Breast epithelium (tissue), 4 donors: ENCODE measurements at places on chromosomes 1 and 21. TPM values are rescaled to one million over a fixed set of nuclear protein-coding genes. Genes with fewer than 3 reads are reported as not detected.

DNA sequence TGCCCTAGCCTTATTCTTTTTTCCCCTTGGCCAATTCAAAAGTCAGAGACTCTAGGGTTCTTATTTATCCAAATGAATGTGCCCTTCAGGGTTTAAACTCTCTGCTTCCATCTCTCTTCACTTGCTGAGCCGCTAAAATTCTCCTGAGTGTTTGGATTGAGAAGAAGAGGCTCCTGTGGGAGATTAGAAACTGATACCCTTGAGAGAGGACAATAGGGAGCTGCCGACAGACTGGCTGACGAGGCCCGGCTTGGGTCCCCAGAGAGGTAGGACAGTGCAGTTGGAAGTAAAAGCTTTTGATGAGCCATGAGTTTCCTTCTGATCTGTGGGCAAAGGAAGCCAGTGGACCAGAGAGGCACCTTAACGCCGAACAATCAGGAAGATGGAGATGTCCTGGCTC, 41.3 kb upstream of the UBE2U start:
- H3K36me3 ChIP-seq, result no peaks in the 10 kb centered on the region
- no peaks in the 10 kb centered on the region for H3K4me1 ChIP-seq
- H3K27me3 ChIP-seq, result no peaks in the 10 kb centered on the region
- H3K4me3 ChIP-seq, result no peak overlapping the region
- DNase-seq, result no peak

DNA sequence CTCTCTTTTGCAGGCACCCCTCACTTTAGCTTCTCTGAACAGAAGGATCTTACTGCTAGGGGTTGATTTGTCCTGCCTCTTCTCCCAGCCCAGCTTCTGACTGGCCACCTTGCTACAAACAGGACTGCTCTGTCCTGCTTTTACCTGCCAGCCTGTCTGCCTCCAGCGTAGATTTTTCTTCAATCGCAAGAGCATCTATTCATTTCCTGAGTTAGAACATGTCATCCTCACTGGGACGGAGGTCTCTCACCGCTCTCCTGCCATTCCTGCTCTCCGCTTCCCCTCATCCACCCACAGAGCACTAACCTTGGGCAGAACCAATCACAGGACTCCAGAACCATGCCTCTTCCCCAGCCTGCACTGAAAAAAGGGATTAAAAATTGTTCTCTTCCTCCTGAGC, 3.5 kb upstream of the ATP1B1 start:
- no peak for DNase-seq
- H3K4me3 ChIP-seq, result no peak overlapping the region
- peaks cover 9% of the 10 kb centered on the region for H3K4me1 ChIP-seq
- H3K27me3 ChIP-seq, result no peaks in the 10 kb centered on the region
- peak overlapping the region; percentile 56 for H3K27ac ChIP-seq

- no peak for DNase-seq
- H3K4me1 ChIP-seq, result no peaks in the 10 kb centered on the region
- no peaks in the 10 kb centered on the region for H3K36me3 ChIP-seq
- H3K27ac ChIP-seq, result no peak overlapping the region
Measured at GRCh38 chr1:173043253-173043652, 7.5 kb downstream of the TNFSF18 start.

DNA sequence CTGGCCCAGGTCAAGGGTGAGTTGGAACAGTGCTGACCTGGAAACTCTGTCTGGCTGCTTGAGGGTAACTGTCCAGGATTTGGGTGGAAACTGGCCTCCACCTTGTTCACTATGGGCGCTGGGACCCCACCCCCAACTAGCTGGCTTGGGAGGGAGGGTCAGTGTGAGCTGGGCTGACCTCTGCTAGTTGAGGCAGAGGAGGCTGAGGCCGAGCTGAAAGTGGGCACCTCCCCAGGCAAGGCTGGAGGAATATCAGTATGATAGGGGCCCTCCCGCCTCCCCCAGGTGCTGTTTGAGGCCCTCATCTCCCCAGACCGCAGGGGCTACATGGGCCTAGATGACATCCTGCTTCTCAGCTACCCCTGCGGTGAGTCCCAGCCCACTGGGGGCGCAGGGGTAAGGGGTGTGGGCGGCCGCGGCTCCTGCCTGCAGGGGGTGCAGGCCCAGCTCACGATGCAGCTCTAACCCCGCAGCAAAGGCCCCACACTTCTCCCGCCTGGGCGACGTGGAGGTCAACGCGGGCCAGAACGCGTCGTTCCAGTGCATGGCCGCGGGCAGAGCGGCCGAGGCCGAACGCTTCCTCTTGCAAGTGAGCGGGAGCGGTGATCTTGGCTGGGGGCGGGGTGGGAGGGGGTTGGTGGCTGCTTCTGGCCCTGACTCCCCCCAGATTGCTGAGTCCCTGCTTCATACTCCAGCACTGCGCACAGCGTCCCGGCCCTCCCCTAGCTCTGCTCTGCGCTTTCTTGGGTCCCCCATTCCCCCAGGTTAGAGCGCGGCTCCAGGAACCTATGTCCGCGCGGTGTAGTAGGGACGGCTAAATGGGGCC, 22.9 kb downstream of the PTPRU start:
- H3K36me3 ChIP-seq, result no peaks in the 10 kb centered on the region
- DNase-seq, result no peak
- H3K4me3 ChIP-seq, result peak overlapping the region; percentile 53
- H3K4me1 ChIP-seq, result no peaks in the 10 kb centered on the region

DNA sequence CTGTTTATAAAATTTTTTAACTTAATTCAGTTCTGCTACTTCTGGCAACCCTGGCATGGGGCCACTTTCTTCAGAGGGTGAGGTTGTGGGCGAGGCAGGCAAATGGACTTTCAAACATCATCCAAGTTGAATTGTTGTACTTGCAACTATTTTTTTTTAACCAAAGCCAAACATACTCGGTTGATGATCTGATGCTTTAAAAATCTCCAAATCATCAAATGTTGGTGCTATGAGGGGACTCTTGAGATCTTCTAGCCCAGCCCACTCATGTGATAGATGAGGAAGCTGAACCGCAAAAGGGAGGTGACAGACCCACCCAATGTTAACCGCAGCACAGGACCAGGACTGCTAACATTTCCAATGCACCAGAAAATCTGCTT, 6.7 kb downstream of the SLC1A7 start:
- H3K36me3 ChIP-seq, result no peaks in the 10 kb centered on the region
- H3K27me3 ChIP-seq, result no peaks in the 10 kb centered on the region
- H3K27ac ChIP-seq, result no peak overlapping the region
- no peak overlapping the region for H3K4me3 ChIP-seq
- H3K4me1 ChIP-seq, result no peaks in the 10 kb centered on the region

DNA sequence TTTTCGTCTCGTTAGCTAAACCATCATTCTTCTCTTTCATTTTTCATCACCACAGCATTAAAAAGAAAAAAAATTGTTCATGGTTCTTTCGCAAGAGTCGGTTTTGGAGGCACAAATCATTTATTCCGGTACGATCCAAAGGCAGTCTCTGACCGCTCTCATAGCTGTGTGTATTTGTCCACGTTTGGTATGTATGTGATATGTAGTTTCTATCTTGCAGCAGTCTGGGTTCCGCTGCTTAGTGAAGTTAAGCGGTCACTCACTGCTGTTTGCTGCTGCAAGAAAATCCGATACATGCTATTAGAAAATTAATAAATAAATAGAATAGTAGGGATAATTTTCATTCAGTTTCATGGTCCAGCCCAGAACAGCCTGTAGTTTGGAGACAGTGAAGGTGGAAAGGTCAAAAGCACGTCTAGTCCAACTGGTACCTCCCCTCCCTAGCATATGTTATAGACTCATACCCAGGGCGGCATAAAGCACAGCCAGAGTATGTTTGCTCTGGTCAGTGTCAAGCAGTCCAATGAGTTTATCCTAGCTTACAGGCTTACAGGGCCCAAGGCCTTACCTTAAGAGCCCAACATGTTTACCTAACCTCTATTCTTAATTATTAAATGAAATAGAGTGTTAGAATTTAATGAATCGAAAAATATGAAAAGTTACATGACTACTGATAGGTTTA, 2.5 kb downstream of the FMN2 start:
- H3K4me1 ChIP-seq, result no peaks in the 10 kb centered on the region
- H3K36me3 ChIP-seq, result no peaks in the 10 kb centered on the region
- H3K4me3 ChIP-seq, result no peak overlapping the region
- no peak for DNase-seq
- H3K27me3 ChIP-seq, result peaks cover 4% of the 10 kb centered on the region

DNA sequence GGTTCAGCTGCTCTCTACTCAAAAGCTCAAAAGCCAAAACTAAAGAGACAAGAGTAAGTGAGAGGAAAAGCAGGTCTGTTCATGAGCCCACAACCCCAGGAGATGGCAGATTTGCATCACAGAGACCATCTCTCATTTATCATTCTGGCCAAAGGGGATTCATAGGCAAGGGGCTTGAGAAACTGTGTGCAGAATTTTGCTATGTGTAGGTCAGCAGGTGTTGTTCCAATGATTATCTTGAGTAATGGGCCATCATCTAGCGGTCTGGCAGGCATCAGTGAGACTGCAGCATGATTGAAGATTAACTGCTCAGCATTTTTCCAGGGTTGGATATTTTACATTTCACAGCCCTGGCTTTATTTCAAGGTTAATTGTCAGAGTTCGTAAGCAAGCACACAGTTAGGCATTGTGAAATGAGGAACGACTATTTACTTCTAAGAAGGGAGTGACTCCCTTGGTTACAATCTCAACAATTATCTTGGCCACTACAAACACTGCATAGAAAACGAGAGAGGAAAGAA, 1204.6 kb upstream of the TMPRSS15 start:
- no peaks in the 10 kb centered on the region for H3K36me3 ChIP-seq
- H3K4me3 ChIP-seq, result no peak overlapping the region
- no peaks in the 10 kb centered on the region for H3K4me1 ChIP-seq
- DNase-seq, result no peak
- no peak overlapping the region for H3K27ac ChIP-seq
- no peaks in the 10 kb centered on the region for H3K27me3 ChIP-seq

GRCh38 chr1:54312796-54313316, 93.3 kb downstream of the SSBP3 start:
- no peak overlapping the region for H3K4me3 ChIP-seq
- no peaks in the 10 kb centered on the region for H3K36me3 ChIP-seq

DNA sequence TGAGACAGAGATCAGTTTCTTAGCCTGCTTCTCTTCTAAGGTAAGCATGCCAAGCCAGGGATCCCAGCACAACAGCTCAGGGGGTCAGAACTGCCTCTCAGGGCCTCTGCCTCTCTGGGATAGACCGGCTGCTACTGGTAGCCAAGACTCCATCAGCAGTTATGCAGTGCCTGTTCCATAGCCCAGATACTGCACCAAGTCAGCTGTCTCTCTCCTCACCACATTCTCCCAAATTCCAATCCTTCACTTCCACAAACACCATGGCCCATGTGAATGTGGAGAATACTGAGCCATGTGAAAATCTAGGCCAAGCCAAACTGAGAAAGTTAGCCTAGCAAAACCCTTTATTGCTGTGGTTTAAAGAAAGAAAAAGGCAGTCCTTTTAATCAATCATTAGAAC, 37.5 kb downstream of the CDC42BPA start:
- no peaks in the 10 kb centered on the region for H3K36me3 ChIP-seq
- no peak overlapping the region for H3K4me3 ChIP-seq
- no peak overlapping the region for H3K27ac ChIP-seq
- H3K4me1 ChIP-seq, result no peaks in the 10 kb centered on the region
- no peak for DNase-seq

GRCh38 chr1:109924316-109924715, 13.7 kb downstream of the CSF1 start:
- H3K27ac ChIP-seq, result peak overlapping the region; percentile 59
- no peak for DNase-seq
- H3K27me3 ChIP-seq, result no peaks in the 10 kb centered on the region

DNA sequence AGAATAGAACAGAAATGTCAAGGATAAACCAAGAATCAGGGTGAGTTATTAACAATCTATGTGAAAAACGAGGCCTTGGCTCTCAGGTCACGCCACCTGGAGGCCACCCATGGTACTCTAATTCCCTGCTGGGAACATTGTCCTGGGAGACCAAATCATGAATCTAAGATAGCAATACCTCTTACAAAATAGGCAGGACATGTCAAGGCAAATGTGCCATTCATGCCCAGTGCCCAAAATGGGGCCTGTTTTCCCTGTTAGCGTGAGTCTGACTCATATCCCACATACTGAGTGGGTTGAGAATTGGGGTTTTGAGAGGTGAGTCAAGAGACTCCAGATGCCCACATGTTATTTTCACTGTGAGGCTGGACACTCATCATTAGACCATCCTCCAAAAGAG, 380.8 kb downstream of the HHIPL2 start:
- H3K36me3 ChIP-seq, result no peaks in the 10 kb centered on the region
- H3K4me3 ChIP-seq, result no peak overlapping the region
- peak; percentile 64 for DNase-seq
- no peaks in the 10 kb centered on the region for H3K27me3 ChIP-seq
- no peaks in the 10 kb centered on the region for H3K4me1 ChIP-seq
- H3K27ac ChIP-seq, result no peak overlapping the region

GRCh38 chr1:207962716-207963426, 51.9 kb upstream of the CD34 start:
- peak overlapping the region; percentile 64 for H3K4me3 ChIP-seq
- DNase-seq, result peak; percentile 60
- H3K36me3 ChIP-seq, result no peaks in the 10 kb centered on the region
- H3K4me1 ChIP-seq, result no peaks in the 10 kb centered on the region

- DNase-seq, result no peak
- no peaks in the 10 kb centered on the region for H3K36me3 ChIP-seq
- H3K27me3 ChIP-seq, result no peaks in the 10 kb centered on the region
Measured at GRCh38 chr1:112027696-112028095, 38.2 kb upstream of the KCND3 start.

DNA sequence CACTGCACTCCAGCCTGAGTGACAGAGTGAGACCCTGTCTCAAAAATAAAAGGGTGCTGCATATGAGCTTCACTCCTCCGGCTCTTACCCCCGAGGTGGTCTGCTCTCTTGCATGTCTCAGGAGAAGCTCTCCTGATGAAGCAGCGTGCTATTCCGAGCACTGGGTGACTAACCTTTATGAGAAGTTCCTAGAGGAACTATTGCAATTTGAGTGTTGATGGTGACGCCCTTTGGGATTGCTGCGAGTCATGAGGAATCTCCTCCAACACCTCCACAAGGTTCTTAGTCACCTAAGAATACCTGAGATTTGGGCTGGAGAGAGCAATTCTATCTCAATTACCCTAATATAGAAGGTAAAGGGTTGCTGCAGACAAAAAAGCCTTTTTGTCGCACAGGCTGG, 40.8 kb upstream of the TINAGL1 start:
- no peak overlapping the region for H3K4me3 ChIP-seq
- H3K36me3 ChIP-seq, result no peaks in the 10 kb centered on the region
- no peaks in the 10 kb centered on the region for H3K27me3 ChIP-seq
- H3K27ac ChIP-seq, result no peak overlapping the region
- no peaks in the 10 kb centered on the region for H3K4me1 ChIP-seq
- no peak for DNase-seq

DNA sequence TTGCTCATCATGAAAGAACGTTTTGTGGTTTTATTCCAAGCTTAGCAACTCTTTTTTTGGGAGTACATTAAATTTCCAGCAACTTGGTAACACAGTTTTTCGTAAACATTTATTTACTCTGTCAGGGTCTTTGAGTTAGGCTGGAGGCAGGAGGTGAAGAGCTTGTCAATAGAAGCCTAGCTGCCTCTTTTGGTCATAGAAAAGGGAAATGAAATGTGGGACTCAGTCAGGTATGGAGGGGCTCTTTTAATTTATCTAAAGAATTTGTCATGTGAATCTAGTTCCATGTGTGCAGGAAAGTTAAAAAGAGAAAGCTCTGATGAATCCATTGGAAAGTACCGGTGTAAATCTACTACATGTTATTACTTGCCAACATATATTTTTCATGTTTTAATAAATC, 45.9 kb upstream of the PRMT6 start:
- no peak overlapping the region for H3K4me3 ChIP-seq
- H3K27ac ChIP-seq, result no peak overlapping the region
- no peaks in the 10 kb centered on the region for H3K27me3 ChIP-seq
- DNase-seq, result no peak

Gene CNR2
- not detected for total RNA-seq

Gene TPRG1L
- 34.5 TPM for total RNA-seq

Gene MATN1
- total RNA-seq, result not detected

Gene CHML
- 6.4 TPM for total RNA-seq

Gene DMRTA2
- not detected for total RNA-seq

Gene FBXO28
- total RNA-seq, result 23.9 TPM

Gene ADORA1
- 5.2 TPM for total RNA-seq

Gene AMPD1
- 2.9 TPM for total RNA-seq
